ENCODE measurements at places on chromosomes 2 and 18. TPM values are rescaled to one million over a fixed set of nuclear protein-coding genes. Genes with fewer than 3 reads are reported as not detected.
A peak's percentile ranks its signal among the peaks of the same experiment; 100 is the strongest.

The TRIM43 gene
- not detected for total RNA-seq

The SP5 gene
- total RNA-seq, result 1.5 TPM

The PRKD3 gene
- 57.4 TPM for total RNA-seq

The PPM1B gene
- total RNA-seq, result 95.9 TPM

The B3GNT7 gene
- total RNA-seq, result 2.3 TPM

The LONRF2 gene
- total RNA-seq, result 19.9 TPM

The COL5A2 gene
- 30.8 TPM for total RNA-seq

- no peaks in the 10 kb centered on the region for H3K36me3 ChIP-seq
- no peak for DNase-seq
- no peak overlapping the region for H3K27ac ChIP-seq
- no peaks in the 10 kb centered on the region for H3K27me3 ChIP-seq
- no peaks in the 10 kb centered on the region for H3K4me1 ChIP-seq
These were observed 1004.4 kb upstream of the CDH2 start for GRCh38 chr18:29181151-29181901.

DNA sequence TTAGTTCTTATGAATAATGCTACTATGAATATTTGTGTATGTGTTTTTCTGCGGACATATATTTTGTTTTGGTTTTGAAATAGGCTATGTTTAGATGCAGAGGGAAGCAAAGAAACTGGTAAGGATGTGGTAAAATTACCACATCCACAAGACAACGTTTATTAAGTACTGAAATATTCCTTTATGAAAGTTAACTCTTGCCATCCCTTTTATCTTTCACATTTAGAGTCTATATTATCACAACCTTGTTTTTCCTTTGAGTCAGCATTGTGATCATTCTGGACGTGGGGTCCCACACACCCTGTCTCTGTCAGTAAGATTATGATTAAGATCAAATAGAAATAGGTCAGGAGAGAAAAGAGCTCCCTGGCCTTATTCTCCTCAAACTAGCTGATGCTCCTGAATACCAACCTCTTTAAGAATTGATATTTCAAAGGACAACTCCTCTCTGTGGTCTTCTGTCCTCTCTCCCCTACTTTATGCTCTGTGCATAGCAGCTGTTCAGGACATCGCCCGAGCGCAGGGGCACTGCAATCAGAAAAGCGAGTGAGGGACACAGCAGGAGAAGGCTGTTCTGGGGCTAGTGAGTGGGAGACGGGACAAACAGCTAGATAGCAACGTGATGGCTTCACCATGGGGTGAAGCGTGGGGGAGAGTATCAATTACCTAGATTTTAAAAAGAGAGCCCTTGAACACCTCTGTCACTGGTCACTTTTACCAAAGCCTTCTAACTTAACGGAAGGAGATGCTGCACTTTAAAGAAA is 12.2 kb downstream of the METAP1D start:
- DNase-seq, result no peak
- H3K36me3 ChIP-seq, result no peaks in the 10 kb centered on the region
- no peaks in the 10 kb centered on the region for H3K27me3 ChIP-seq
- H3K27ac ChIP-seq, result no peak overlapping the region
- no peak overlapping the region for H3K4me3 ChIP-seq

- no peaks in the 10 kb centered on the region for H3K36me3 ChIP-seq
- H3K27me3 ChIP-seq, result no peaks in the 10 kb centered on the region
- H3K4me1 ChIP-seq, result no peaks in the 10 kb centered on the region
These were observed 63.6 kb upstream of the ACSL3 start for GRCh38 chr2:222797261-222797660.

DNA sequence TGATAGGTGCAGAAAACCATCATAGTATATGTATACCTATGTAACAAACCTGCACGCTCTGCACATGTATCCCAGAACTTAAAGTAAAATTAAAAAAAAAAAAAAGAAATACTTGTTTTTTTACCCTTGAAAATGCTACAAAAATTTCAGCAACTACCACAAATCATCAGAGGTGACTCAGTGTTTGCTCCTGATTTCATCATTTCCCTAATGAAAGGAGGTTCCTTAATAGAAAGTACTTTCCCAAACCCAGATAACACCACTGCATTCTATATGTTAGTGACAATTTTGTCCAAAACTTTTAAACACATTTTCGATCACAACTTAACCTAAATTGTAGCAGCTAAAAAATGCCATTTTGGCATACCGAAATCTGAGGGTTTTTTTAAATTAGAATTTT is 163.3 kb downstream of the SLC39A10 start:
- H3K4me1 ChIP-seq, result no peaks in the 10 kb centered on the region
- no peak overlapping the region for H3K4me3 ChIP-seq
- H3K36me3 ChIP-seq, result no peaks in the 10 kb centered on the region
- no peaks in the 10 kb centered on the region for H3K27me3 ChIP-seq
- no peak overlapping the region for H3K27ac ChIP-seq

- DNase-seq, result no peak
- H3K27ac ChIP-seq, result no peak overlapping the region
- H3K4me3 ChIP-seq, result no peak overlapping the region
- no peaks in the 10 kb centered on the region for H3K27me3 ChIP-seq
- H3K4me1 ChIP-seq, result no peaks in the 10 kb centered on the region
- no peaks in the 10 kb centered on the region for H3K36me3 ChIP-seq
These were observed 161.7 kb downstream of the PARD3B start for GRCh38 chr2:204706939-204707338.

GRCh38 chr2:198763793-198764192 is 693.9 kb downstream of the SATB2 start:
- H3K4me1 ChIP-seq, result no peaks in the 10 kb centered on the region
- H3K27ac ChIP-seq, result no peak overlapping the region
- H3K4me3 ChIP-seq, result no peak overlapping the region
- H3K36me3 ChIP-seq, result no peaks in the 10 kb centered on the region

GRCh38 chr2:153163055-153163454 is 315.5 kb downstream of the RPRM start:
- no peak overlapping the region for H3K4me3 ChIP-seq
- H3K4me1 ChIP-seq, result no peaks in the 10 kb centered on the region
- H3K27ac ChIP-seq, result no peak overlapping the region
- DNase-seq, result no peak
- H3K27me3 ChIP-seq, result no peaks in the 10 kb centered on the region

GRCh38 chr2:26993768-26994167 is 23.3 kb downstream of the MAPRE3 start:
- DNase-seq, result no peak
- H3K36me3 ChIP-seq, result no peaks in the 10 kb centered on the region
- H3K4me1 ChIP-seq, result no peaks in the 10 kb centered on the region

- H3K27me3 ChIP-seq, result no peaks in the 10 kb centered on the region
- no peak overlapping the region for H3K27ac ChIP-seq
- no peaks in the 10 kb centered on the region for H3K4me1 ChIP-seq
- H3K36me3 ChIP-seq, result no peaks in the 10 kb centered on the region
- no peak overlapping the region for H3K4me3 ChIP-seq
These were observed 223.6 kb upstream of the GULP1 start for GRCh38 chr2:188068093-188068492.

DNA sequence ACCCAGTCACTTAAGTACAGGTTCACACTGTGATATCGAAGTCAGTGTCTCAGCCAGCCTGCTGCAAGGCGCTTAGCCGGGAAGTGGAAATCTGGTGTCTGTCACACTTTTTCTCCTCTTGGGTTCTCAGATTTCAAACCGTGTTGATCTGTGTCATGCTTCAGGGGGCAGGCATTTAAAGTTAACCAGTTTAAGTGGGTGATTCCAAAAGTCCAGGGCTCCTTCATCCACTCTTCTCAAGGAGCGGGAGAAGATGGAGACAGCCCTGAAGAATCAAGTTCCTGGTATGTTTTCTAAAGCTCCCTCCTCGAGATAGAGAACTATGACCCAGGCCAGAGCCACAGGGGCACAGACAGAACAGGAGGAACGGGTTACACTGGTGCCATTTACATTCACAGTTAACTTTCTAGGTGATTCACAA is 331.7 kb downstream of the GBX2 start:
- no peak for DNase-seq
- no peak overlapping the region for H3K4me3 ChIP-seq
- no peaks in the 10 kb centered on the region for H3K27me3 ChIP-seq
- no peaks in the 10 kb centered on the region for H3K36me3 ChIP-seq
- no peak overlapping the region for H3K27ac ChIP-seq

GRCh38 chr2:209331291-209331844 is 92.5 kb upstream of the MAP2 start:
- no peaks in the 10 kb centered on the region for H3K36me3 ChIP-seq
- H3K27ac ChIP-seq, result no peak overlapping the region

GRCh38 chr2:12300019-12300602 is 416.6 kb upstream of the TRIB2 start:
- DNase-seq, result peak; percentile 47
- H3K4me1 ChIP-seq, result no peaks in the 10 kb centered on the region
- H3K36me3 ChIP-seq, result no peaks in the 10 kb centered on the region
- H3K27me3 ChIP-seq, result no peaks in the 10 kb centered on the region
- peak overlapping the region; percentile 78 for H3K27ac ChIP-seq

DNA sequence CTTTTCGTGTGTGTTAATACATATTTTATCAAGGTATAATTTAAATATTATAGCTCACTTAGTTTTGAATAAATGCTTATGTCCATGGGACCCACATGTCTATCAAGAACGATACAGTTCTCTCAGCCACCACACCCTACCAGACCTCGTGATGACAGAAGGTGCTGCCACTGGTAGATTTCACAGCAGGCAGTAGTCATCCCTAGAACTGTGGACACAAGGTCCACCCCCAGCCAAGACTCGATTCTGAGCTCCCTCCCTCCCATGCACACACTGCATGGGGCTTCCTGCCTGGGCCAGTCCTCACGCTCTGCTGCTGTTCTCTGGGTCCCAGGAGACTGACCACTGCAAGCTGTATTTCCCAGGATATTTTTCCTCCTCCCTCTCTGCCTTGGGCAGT is 26.5 kb upstream of the CREB1 start:
- peaks cover 4% of the 10 kb centered on the region for H3K4me1 ChIP-seq
- no peaks in the 10 kb centered on the region for H3K27me3 ChIP-seq
- H3K4me3 ChIP-seq, result no peak overlapping the region
- no peaks in the 10 kb centered on the region for H3K36me3 ChIP-seq
- no peak overlapping the region for H3K27ac ChIP-seq

- no peaks in the 10 kb centered on the region for H3K36me3 ChIP-seq
- H3K4me1 ChIP-seq, result no peaks in the 10 kb centered on the region
- no peaks in the 10 kb centered on the region for H3K27me3 ChIP-seq
- DNase-seq, result no peak
- H3K27ac ChIP-seq, result no peak overlapping the region
These were observed 34.0 kb downstream of the DOCK10 start for GRCh38 chr2:225008179-225008856.

DNA sequence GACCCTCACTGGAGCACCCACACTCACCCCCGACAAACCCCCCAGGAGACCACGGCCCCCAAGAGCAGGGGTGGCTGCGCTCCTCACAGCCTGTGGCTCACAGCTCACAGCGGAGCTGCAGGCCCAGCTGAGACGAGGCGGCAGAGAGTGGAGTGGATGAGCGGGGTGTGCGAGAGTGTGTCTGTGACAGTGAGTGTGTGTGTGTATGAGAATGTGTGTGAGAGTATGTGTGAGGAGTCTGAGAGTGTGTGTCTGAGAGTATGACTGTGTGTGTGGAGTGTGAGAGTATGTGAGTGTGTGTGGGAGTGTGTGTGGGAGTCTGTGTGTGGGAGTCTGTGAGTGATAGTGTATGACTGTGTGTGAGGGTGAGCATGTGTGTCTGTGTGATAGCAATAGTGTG is 55.3 kb upstream of the ID2 start:
- no peaks in the 10 kb centered on the region for H3K27me3 ChIP-seq
- no peaks in the 10 kb centered on the region for H3K36me3 ChIP-seq
- no peak overlapping the region for H3K4me3 ChIP-seq
- DNase-seq, result no peak
- no peaks in the 10 kb centered on the region for H3K4me1 ChIP-seq

DNA sequence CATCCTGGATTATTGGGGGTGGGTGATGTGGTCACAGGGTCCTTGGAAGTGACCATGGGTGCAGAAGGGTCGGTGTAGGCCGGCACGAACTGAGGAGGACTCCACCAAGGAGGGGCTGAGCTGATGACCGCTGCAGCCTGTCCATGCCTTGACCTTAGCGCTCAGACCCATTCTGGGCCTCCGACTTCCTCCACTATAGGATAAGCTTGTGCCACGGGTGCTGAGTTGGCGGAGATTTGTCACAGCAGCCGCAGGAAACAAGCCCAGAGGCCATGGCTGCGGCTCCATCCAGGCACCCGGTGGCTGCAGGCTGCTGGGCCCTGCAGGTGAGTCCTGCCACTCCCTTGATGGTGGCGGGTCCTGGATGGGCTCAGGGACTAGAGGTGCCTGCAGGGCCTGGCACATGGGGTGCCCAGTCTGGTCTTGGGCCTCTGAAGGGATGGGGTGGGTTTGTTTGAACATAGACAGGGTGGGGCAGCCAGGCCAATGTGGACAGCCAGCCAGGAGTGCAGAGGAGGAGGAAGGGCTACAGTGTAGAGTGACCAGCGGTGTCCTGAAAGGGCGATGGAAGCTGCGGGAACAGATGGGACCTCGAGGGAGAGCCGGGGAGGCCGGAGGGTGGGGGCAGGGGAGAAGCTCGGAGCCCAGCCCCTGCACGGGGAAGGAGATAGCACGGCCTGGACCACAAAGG is 84.8 kb downstream of the SEPTIN10 start:
- H3K27ac ChIP-seq, result no peak overlapping the region
- DNase-seq, result no peak
- H3K27me3 ChIP-seq, result no peaks in the 10 kb centered on the region
- H3K4me3 ChIP-seq, result no peak overlapping the region
- no peaks in the 10 kb centered on the region for H3K4me1 ChIP-seq

DNA sequence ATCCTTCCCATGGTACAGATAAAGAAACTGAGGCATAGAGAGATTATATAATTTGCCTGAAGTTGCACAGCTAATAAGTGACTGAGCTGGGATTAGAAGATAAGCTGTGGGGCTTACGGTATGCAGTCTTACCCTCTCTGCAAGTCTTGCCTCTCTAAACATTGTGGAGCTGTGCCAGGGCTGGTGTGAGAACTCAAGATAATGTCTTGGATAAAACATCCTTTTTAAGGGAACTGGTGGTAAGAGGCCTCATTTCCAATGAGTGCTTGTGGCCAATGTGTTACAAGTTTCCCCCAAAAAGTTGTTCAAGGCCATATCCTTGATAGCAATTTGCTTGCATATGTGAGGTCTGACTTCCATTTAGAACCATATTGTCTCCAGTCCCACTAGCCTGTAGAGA is 84.3 kb upstream of the ETAA1 start:
- H3K36me3 ChIP-seq, result no peaks in the 10 kb centered on the region
- H3K4me3 ChIP-seq, result no peak overlapping the region
- no peaks in the 10 kb centered on the region for H3K27me3 ChIP-seq

All from breast epithelium (tissue), 4 donors.